ENCODE measurements at places on chromosomes 2 and 18.

DNA sequence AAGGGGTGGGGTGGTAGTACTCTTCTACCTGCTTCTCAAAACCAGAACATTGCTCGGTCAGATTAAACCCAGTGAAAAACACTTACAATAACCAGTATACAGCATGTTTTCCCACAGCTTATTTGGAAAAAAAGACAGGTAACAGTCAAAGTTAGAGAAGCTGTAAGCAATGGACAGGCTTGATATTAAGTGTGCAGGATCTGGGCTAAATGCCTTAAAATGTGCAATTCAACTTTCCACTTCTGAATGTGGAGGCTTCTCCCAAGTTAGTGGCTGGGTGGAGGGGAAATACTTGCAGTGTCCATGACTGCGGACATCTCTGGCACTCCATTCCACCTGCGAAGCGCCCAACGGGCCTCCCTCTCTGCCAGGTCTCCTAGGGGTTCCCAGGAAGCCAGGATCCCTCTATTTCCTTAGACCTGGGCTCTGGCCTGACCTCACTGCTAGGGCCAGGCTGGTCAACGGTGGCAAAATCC, 5.3 kb downstream of the ZEB2 start:
- DNase-seq = no peak

GRCh38 chr2:204794624-204795023, 249.3 kb downstream of the PARD3B start:
- no peak for DNase-seq

GRCh38 chr2:3972377-3972776, 269.0 kb downstream of the DCDC2C start:
- no peak for DNase-seq

DNA sequence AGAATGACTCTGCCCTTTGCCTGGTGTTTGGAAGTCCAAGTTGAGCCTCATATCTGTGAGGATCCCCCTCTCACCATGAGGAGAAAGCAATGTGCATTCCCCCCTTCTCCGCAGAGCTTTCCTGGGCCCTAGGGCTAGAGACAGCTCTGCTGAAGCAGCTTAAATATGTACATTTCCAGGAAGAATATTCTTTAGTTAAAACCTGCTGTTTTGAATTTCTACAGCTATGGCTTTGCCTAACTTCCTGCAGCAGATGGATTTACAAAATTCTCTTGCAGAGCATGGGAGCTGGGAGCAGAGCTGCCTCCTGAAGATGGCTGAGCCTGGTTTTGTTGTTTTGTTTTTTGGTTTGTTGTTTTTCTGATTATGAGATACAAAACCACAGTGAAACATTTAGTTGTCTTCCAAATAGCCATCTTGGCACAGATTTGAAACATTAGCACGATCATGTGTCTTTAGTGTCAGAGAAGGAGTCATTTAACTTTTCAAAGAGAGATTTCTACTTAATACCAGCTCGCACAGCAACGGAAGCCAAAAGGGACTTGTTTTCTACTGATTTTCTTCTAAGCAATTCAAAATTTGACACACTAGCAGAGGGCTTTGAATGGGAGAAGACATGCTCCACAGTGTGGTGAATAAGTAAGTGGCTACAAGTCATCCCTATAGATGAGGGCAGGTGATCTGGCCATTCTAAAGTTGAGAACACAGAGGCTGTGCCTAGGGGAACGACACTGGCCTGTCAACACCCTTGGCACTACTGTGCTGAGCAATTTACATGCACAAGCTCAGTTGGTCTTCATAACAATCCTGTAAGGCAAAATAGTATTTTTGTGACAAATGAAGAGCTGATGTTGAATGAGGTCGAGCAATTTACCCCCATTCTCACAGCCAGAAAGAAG, 222.6 kb downstream of the MREG start:
- DNase-seq = no peak

DNA sequence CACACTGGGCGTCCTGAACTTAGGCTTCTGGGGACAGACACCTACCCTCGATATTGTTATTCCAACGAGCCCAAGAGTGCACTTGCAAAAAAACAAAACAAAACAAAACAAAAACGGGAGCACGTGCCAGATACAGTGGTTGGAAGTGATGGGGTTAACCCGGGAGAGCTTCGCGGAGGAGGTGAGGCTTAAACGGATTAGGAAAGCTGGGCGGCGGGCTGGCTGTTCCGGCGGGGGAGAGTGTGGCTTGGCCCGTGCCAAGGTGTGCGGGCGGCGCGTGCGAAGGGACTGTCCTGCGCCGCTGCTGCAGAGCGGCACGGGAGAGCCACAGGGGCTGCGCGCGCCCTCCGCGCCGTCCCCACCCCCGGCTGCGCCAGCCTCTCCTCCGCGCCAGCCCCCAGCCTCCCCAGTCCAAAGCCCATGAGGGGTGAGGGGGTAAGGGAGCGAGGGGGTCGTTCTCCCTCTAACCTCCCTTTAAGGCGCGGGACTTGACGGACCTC, 1.5 kb upstream of the SLC30A3 start:
- no peak for DNase-seq

DNA sequence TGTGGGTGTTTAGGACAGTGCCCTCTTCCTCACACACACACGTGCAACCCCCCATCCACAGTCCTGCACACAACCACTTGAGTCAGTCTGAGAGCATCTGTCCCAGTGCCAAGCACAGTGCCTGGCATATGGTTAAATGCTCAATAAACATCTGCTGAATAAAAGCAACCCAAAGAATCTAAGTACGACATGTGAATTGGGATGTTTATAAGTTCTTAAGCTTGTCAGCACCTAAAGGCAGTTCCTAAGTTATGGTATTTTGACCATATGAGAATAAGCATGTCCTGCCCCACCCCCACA, 37.8 kb downstream of the CAPN13 start:
- no peak for DNase-seq

DNA sequence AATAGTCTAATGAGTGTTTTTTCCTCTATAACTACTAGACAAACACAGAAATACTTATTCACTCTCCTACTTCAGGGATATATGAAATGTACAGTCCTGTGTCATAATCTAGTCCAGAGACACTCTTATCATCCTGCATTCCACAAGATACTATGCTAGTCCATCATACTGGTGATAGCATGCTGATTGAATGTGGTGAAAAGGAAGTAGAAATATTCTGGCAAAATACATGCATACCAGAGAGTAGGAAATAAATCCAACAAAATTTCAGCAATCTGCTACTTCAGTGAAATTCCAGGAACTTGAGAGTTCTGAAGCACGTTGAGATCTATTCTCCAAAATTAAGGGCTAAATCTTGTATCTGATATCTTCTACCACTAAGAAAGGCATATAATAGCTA, 353.9 kb downstream of the PID1 start:
- DNase-seq = no peak

GRCh38 chr2:63866009-63866709, 24.5 kb downstream of the UGP2 start:
- DNase-seq = no peak

DNA sequence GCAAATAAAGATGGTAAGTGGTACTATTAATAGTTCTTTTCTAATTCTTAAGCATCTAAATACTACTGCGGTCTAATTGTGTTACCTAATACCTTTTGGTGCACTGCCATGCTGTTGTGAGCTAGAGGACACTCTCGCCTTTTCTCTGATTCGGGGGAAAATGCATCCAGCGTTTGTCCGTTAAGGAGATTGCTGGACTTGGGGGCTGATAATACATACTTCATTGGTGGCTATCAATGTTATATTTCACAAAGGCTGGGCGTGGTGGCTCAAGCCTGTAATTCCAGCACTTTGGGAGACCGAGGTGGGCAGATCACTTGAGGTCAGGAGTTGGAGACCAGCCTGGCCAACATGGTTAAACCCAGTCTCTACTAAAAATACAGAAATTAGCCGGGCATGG, 141.7 kb upstream of the TWIST2 start:
- DNase-seq = no peak

All from stimulated activated CD4-positive, alpha-beta T cell treated with anti-CD3 and anti-CD28 coated beads, Interleukin-2, amount 100 ng/mL, for 48 hours (primary cell).